ENCODE measurements at places on chromosomes 6 and 20.

DNA sequence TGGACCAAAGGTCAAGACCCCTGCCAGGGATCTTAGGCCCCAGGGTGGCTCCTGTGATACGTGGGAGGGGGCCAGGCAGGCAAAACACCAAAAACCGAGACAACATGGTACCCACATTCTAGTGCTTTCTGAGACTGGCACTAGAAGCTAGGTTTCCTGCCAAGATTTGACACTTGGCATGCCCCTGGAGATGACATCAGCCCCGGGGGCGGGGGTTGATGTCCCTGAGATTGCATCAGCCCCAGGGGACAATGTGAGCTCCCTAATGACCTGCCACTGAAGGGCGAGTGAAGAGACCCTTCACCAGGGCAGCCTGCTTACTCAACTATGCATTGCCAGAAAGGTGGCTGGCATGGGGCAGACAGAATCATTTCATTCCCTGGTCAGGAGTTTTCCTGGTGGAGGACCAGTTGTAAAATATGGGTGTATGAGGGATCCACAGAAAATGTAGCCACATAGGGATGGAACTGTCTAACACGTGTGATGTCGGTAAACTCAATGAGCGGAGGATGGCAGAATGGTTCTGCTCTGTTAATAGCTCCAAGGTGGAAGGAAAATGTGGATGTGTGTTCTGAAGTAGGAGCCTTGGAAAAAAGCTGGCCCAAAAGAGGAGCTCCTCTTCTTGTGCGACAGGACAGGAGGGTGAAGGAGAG lies 219.7 kb downstream of the UNC5CL start:
- no peak for DNase-seq

DNA sequence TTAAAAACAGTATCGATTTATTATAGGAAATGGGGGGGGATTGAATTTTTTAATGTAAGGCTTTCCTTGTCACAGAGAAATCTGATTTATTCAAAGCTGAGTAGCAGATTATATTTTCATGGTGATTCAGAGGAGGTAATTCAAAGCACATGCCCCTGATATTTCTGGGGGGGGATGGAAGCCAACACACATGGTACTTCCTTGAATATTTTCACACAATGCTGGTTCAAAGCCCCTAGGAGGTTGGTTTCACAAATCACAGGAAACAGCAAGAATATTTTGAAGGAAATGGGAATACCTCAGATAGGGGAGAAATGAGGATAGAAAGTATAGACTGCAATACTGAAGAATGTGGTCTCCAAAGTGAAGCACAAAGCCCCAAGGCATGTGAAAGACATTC lies 98.8 kb downstream of the RTN4IP1 start:
- no peak for DNase-seq

DNA sequence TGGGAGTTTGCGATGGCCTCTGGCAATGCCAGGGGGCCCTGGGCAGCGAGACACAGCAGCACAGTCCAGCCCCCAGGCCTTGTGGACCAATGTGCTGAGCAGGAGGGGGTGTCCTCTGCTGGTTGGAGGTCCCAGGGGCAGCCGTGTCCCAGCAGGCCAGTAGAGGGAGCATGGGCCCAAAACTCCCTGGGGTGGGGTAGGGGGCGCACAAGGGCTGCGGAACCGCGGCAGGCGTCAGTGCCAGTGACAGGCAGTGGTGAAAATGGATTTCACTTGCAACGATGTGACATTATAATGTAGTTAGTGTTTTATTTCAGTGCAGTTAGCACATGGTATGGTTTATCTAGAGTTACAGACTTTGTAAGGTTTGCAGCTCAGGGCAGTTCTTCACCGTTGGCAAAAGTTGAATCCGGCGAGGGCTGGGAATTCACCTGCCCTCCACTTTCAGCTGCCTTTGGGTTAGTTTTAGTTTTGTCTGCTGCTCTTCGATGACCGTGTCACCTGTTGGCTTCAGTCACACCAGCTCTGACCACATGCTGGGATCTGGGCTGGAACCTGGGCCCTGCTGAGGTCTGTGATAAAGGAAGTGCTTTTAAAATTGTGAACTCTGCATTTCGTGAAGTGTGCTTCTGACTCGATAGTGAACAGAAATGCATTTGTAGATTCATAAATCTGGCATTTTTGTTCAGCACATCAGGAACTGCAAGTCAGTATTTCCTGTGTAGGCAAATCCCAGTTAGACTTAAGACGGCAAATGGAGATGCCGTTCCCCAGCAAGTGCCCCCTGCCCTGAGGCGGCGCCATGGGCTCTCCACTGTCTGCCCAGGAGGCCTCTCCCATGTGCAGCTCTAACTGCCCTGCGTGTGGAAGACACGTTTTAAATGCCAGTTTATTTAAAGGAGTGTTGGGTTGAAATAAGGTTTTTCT lies 46.8 kb downstream of the PYGB start:
- no peak for DNase-seq

DNA sequence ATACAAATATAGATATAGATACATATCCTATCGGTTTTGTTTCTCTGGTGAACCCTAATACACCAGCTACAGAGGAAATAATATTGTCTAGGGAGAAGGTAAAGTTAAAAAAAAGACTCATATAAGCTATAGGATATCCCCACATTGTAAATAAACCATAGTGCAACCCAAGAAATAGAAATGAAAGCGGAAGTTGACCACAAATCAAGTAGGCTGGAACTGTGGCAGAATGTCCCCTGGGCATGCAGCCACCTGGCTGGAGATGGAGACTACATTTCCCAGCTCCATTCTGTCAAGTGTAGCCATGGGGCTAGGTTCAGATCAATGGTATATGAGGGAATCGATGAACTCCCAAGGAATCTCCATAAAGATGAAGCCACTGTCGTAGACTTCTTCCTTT lies 70.1 kb upstream of the RPS6KA2 start:
- DNase-seq: no peak

GRCh38 chr6:12071064-12071615 lies 59.0 kb downstream of the HIVEP1 start:
- DNase-seq: peak; percentile 52

DNA sequence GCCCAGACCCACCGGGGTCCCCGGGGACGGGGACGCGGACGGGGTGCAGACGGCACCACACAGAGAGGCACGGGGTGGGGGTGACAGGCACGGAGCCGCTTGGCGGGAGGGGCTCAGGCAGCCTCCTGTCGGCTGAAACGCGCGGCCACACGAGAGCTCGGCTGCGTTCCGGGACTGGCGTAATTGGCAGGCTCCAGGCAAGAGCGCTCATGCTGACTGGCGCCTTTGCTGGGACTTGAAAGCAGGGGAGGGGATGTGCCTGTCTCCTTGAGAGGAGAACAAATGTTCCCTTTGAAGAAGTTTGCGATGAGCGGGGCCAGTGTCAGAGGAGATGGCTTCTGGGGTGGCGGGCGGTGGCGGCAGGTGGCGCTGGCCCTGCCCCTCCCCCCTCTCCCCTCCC lies 25.8 kb downstream of the BHLHE23 start:
- DNase-seq: no peak

- DNase-seq: no peak
Measured at GRCh38 chr6:36273802-36274514, 4.1 kb downstream of the PNPLA1 start.

DNA sequence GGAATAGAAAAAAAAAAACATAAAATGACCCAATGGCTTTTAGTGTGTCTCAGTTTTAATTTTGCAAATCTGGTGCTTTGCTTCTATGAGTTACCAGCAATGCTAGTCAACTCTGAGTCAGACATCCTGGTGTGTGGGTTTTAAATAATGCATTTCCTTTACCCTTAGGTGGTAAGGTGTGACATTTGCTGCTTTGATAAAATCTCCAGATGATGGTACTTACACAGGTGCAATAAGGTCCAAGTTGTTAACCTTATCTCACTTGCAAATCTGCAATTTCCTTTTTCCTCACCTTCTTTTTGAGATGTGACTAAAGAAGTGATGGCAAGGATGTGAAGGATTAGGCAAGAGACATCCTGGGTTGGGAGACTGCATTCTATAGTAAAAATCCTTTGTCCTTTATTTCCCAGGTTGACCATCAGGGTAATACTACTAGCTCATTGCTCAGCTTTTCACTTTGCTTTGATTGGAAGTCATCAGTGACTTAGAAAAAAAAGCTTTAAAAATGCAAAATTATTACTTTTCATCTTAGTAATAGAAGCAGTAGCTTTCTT lies 818.5 kb upstream of the FLRT3 start:
- peak; percentile 89 for DNase-seq

GRCh38 chr6:1406306-1407072 lies 17.1 kb downstream of the FOXF2 start:
- DNase-seq: no peak

GRCh38 chr6:32844839-32845383 lies 1.1 kb upstream of the PSMB8 start:
- DNase-seq: no peak

- no peak for DNase-seq
Measured at GRCh38 chr20:62766071-62766450, 30.2 kb upstream of the MRGBP start.

DNA sequence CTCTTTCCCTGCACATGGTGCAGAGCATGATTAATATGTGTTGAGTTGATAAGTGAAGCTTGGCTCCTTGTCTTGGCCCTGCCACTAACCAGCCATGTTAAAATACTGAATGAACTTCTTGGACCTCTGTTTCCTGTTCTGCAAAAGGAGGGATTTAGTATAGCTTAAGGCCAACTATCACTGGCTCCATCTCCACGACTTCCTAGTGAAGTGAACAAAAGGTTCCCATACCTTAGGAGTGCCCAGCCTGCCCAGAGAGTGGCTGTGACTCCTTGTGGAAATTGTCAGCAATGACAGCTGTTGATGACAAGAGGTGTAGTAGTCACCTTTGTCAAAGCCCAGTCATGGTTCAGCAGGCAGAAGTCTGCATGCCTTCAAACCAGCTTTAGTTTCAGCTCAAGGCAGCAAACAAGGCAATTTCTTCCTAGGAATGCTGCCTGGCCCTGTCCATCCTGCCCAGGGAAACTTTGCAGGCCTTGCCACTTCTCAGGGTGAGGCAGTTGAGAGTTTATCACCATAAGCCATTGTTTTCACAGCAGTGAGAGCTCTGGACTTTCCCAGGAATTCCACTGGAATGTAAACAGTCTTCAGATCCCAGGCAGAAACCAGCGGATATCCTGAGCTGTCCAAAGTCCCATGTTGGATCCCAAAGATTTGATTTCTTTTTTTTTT lies 169.7 kb upstream of the TNFAIP3 start:
- DNase-seq: peak; percentile 57

DNA sequence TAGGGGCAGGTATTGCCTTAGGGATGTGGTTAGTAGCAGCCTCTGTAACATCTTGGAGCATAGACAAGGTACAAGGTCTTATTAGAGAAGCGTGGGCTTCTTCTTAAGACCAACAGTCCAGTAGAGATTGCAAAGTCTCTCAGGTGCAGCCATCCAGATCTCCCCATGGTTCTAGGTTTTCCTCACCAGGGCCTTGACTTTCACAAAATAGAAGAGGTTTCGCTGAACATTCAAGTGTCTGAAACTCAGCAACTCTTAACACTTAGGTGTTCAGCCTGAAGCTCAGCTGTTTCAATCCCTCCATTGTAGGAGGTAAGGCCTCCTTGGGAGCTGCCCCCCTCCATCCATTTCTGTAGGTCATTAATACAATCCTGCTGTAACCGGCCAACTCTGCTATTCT lies 44.4 kb downstream of the GOPC start:
- no peak for DNase-seq
